ENCODE measurements at places on chromosomes 4 and X. TPM values are rescaled to one million over a fixed set of nuclear protein-coding genes. Genes with fewer than 3 reads are reported as not detected.

GRCh38 chr4:124478470-124478869, 234.1 kb downstream of the ANKRD50 start:
- peaks cover 4% of the 10 kb centered on the region for H3K4me1 ChIP-seq
- no peak for DNase-seq
- H3K36me3 ChIP-seq, result no peaks in the 10 kb centered on the region
- H3K4me3 ChIP-seq, result no peak overlapping the region
- H3K27me3 ChIP-seq, result no peaks in the 10 kb centered on the region

DNA sequence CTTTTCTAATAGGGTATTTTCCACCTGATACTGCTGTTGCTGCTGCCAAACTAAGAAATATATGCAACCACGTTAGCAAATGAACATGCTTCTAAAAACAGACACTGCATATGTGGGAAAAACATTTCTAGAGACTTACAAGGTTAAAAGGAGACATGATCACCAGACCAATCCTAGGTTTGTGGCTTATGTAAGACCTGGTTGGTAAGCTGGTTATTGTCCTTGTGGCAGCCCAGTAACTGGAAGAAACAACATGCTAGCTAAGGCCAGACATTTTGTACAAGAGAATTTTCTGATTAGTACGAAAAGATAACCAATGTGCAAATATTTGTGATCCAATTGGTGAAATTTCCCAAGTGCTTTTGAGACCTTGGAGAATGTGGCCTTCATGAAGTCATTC, 112.0 kb downstream of the AFF2 start:
- no peak overlapping the region for H3K27ac ChIP-seq
- H3K27me3 ChIP-seq, result no peaks in the 10 kb centered on the region
- DNase-seq, result no peak
- no peaks in the 10 kb centered on the region for H3K4me1 ChIP-seq
- no peaks in the 10 kb centered on the region for H3K36me3 ChIP-seq

Gene TRIML2
- not detected for total RNA-seq

- H3K27ac ChIP-seq, result no peak overlapping the region
- H3K27me3 ChIP-seq, result no peaks in the 10 kb centered on the region
- H3K4me1 ChIP-seq, result no peaks in the 10 kb centered on the region
- H3K36me3 ChIP-seq, result no peaks in the 10 kb centered on the region
Measured at GRCh38 chr4:42306221-42307109, 90.8 kb upstream of the SHISA3 start.

- H3K27me3 ChIP-seq, result peaks cover 75% of the 10 kb centered on the region
Measured at GRCh38 chr4:190017357-190018200, 9.5 kb downstream of the FRG2 start.

DNA sequence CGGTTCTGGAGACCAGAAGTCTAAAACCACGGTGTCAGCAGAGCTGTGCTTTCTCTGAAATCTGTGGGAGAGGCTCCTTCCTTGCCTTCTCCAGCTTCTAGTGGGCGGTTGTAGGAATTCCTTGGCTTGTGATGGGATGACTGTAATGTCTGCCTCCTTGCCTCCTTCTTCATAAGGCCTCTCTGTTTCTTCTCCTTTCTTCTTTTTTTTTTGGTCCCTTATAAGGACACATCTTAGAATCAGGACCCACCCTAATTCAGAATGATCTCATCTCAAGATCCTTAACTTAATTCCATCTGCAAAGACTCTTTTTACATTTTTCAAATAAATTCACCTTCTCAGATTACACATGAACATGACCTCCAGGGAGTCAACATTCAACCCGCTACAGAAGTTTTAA, 186.9 kb downstream of the STK32B start:
- peaks cover 3% of the 10 kb centered on the region for H3K4me1 ChIP-seq
- H3K27ac ChIP-seq, result no peak overlapping the region
- H3K36me3 ChIP-seq, result no peaks in the 10 kb centered on the region
- H3K4me3 ChIP-seq, result no peak overlapping the region
- H3K27me3 ChIP-seq, result no peaks in the 10 kb centered on the region

DNA sequence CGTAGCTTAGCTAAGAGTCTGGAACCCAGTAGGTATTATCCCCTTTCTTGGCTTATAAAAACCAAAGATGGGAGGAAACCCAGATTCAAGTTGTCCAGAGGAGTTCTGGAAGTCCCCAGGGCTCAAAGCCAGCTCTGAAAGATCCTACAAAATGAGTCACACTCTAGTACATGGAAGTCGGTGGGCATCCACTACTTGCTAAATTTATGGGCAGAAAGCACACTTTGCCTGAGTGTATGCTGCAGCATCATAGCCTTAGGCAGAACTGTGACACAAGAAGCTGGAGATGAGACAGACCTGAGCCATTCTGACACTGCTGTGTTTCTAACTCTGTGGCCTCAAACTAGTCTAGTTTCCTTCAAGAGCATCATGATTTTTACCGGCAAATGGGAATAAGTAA, 429.3 kb downstream of the AFF2 start:
- no peaks in the 10 kb centered on the region for H3K36me3 ChIP-seq
- no peaks in the 10 kb centered on the region for H3K27me3 ChIP-seq
- no peak overlapping the region for H3K27ac ChIP-seq
- H3K4me1 ChIP-seq, result no peaks in the 10 kb centered on the region
- H3K4me3 ChIP-seq, result no peak overlapping the region
